GM04504 (cell line): ENCODE measurements at places on chromosomes 12 and 14.

DNA sequence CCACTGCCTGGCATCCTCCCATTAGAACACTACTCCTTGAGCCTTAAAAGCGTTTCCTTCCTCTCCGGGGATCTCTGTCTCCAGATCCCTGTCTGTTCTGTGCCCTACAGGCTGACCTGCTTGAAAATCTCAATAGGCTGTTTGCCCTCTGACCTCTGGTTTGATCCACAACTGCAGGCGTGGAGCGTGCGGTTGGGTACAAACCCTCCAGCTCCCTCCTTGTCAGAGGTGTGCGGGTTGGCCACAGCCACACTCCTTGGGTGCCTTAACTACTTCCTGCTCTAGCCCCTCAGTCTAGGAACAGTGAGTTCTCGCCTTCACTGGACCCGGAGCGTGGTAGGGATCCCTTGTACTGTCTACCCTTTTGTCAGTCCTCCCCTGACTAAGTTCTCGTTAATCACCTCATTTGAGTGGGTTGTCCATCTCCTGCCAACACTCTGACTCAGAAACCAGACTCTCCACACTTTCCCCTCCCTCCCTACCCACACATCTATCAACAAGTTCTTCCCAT, 33.1 kb downstream of the CMKLR1 start:
- DNase-seq: peak; percentile 41

DNA sequence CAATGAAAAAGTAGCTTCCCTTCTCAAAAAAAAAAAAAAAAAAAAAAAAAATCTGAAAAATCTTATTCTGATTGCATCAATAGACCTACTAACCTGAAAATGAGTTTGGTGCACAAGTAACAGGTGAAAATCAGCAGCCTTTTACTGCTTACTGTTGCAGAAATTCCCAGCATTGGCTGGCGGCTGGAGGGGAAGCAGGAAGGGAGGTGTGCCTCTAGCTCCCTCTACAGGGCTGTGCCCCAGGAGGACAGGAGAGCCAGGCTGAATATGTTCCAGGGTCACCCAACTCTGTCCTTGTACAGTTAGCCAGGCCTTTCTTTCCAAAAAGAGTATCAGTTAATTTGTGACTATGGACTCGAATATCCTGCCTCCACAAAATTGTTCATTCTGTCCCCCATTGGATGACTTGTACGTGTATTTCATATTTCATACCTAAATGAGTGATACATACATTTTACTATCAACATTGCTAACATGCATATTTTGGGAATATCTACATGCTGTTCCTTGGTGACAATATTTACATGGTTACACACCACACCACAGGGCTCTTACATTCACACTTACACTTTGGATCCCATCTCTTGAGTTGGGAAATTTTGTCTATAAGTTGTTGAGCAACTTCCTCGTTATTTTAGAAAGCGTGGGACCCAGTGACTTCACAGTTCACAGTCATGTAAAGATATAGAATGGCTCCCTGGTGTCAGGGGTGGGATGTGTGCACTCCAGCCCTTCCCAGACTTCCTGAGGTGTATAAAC, 124.8 kb downstream of the SAMD4A start:
- DNase-seq: peak; percentile 53

DNA sequence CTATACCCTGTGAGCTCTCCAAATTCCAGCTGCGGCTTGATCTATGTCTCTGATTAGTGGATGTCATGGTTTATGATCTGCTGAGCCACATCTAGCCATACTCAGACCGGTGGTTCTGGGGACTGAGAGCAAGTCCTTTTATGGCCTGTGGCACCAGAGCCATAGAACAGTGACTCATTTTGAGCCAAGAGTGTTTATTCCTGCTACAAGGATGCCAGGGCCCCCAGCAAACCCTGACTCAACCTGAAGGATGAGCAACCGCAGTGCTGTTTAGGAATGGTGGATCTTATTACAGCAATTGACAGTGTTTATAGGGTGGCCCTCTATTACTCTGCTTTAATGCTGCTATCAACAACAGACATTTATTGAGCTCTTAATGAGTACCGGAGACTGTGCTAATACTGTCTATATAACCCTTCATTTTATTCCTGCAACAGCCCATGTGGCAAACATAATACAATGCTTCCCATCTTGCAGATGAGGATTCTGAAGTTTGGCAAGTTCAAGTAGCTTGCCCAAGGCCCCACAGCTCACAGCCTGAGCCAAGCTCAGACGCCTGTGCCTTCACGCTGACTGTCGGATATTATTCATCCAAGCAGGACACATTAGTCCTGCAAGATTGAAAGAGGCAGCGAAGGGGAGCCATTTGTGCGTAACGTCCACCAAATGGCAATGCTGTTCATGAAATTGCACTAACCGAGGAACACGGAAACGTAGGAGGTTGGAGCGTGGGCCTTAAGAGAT, 273.6 kb upstream of the PWP1 start:
- DNase-seq: peak; percentile 72

GRCh38 chr14:91119556-91120311, 5.9 kb downstream of the DGLUCY start:
- peak; percentile 58 for DNase-seq

DNA sequence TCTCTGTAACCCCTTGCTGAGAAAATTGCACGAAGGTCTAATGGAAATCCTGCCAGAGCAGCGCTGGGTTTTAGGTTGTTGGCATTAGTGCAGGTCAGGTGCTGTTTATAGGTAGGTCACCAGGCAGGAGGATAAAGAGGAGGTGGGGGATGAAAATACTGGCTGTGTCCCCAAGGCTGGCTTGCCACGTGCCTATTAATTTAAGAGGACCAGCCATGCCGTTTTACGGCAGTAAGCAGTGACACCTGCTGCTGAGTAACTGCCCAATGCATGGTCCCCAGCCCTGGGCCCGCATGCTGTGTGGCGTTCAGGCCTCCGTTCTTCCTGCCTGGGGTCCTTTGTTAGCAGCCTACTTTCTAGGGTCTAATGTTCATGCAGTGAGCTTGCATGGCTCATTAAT, 67.2 kb downstream of the WDR20 start:
- DNase-seq: no peak

DNA sequence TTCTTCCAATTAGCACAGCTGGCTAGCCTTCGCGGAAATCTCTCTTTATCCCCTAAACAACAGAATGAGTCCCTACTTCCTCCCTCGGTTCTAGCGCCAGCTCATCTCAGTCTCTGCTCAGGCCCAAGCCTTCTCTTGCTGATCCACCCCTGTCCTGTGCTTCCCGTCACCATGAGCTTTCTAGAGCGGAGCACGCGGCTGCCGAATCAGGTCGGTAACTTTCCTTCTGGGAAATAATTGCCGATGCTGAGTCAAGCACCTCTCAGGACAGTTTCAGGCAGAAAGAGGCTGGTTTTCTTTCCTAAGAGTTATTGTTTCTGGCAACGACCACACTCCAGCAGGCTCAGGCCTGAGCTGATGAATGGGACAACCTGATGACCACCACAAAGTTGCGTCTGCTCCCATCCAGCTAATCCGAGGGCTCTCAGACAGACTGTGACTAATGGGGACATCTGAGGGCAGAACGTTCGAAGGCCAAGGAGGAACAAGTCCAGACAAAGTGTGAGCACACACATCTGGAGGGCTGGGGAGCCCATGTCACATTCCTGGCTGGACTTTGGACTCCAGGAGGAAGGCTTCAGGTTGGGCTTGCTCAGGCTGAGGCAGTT, 13.6 kb upstream of the GPR68 start:
- peak; percentile 85 for DNase-seq

DNA sequence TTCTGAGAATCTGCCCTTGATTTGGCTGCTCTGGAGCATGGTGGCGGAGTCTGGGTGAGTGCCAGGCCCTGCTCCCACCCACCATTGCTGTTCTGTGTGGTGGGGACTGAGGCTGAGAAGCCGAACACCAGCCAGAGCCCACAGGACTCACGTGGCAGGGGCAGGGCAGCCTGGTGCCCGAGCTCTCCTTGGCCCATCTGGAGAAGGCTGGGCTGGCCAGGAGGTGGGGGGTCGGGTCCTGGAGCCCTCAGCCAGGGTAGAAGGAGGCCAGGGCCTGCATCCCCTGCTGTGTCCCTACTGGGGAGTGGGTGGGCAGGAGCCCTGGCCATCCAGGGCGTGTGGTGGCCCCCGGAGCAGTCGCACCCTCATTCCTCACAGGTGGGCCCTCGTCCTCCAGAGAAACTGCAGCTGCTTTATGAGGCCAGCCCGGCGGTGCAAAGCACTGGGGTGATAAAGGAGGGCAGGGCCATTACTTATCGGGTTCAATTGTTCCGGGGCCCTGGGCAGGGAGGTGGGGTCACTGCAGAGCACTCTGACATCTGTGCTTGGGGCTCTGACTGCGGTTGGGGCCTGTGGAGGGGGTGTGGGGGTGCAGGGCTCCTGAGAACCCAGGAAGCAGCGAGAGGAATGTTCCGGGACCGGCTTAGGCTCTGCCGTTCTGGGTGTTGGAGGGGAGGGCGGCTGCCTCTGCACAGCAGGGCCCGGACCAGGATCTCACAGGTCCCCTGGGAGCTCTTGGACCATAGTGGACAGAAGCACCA, 217.5 kb upstream of the C14orf180 start:
- DNase-seq: no peak

DNA sequence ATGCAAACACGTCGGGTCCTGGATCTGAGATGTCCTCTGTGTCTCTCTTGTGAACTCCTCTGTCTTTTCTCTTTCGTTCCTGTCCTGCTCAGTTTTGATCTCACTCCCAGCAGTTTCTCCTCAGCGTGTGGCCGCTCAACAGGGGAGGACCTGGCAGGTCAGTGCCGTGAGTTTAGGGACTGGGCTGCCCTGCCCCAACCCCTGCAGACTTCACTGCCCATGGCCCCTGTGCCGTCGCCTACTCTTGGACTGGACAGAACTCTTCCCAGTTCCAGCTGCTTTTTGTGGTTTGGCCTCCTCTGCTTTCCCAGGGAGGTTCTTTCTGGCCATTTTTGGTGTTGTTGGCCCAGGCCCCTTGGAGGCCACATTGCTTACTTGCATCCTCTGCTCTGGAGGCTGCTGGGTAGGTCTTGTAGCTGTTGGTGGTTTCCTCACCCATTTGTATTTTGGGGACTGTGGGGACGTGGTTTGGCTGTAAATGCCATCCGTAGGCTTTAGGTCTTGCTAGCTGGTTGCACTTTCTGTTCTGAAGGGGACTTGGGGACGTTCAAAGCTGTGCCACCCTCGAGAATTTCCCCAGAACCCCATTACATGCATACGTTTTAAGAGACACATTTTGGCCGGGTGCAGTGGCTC, 20.0 kb upstream of the DNAH10 start:
- no peak for DNase-seq

DNA sequence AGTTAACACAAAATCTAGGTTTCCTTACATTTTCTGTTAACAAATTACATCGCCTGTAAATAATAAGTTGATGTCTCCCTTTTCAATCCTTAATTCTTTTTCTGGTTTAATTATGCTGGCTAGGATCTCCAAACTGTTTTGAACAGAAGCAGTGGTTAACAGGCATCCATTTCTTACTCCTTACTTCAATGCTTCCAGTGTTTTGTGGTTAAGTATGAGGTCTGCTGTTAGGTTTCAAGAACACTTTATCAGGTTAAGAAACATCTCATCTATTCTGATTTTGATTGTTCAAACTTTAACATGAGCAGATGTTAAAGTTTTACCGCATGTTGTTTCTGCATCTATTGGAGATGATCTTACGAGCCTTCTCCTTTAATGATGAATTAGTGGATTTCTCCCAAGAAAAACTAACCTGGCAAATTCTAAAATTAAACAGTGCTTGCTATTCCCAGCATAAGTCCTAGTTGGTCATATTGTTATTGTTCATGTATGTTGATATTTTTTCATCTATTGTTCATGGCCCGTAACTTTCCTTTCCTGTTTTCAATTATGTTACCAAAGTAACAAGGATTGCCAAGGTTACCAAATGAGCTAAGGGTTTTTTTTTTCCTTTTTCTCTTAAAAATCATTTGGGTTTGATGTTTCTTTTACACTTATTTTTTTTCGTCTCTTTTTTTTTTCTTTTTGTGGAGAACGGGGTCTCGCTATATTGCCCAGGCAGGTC, 33.4 kb downstream of the POLE start:
- DNase-seq: no peak

DNA sequence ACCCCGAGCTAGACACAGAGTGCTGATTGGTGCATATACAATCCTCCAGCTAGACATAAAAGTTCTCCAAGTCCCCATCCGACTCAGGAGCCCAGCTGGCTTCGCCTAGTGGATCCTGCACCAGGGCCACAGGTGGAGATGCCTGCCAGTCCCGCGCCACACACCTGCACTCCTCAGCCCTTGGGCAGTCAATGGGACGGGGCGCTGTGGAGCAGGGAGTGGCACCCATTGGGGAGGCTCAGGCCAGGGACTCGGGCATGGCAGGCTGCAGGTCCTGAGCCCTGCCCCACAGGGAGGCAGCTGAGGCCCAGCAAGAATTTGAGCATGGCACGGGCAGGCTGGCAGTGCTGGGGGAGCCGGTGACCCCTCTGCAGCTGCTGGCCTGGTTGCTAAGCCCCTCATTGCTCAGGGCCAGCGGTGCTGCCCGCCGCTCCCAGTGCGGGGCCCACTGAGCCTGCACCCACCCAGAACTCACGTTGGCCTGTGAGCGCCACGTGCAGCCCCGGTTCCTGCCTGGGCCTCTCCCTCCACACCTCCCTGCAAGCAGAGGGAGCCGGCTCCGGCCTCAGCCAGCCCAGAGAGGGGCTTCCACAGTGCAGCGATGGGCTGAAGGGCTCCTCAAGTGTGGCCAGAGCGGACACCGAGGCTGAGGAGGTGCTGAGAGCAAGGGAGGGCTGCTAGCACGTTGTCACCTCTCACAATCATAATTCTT, 136.7 kb downstream of the PAWR start:
- no peak for DNase-seq

DNA sequence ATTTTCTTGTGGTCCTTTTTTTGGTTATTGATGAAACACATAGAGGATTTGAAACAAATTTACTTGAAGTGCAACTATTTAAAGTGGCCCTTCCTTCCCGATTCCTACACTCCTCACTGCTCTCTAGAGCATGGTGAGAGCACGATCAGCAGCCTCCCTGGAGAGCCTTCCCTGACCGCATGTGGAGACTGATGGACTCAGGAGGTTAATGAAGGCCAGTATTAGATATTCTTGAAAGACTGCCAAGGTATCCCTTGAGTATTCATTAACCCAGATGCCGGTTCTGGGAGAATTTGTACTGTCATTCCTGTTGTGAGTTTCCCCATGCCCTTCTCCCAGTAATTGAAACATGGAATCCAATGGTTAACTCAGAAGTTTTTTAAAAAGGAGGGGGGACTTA, 102.8 kb upstream of the FGD4 start:
- no peak for DNase-seq

GRCh38 chr12:133106253-133106652, 23.8 kb downstream of the ZNF891 start:
- DNase-seq: no peak

GRCh38 chr12:132130690-132131089, 13.4 kb downstream of the DDX51 start:
- no peak for DNase-seq

DNA sequence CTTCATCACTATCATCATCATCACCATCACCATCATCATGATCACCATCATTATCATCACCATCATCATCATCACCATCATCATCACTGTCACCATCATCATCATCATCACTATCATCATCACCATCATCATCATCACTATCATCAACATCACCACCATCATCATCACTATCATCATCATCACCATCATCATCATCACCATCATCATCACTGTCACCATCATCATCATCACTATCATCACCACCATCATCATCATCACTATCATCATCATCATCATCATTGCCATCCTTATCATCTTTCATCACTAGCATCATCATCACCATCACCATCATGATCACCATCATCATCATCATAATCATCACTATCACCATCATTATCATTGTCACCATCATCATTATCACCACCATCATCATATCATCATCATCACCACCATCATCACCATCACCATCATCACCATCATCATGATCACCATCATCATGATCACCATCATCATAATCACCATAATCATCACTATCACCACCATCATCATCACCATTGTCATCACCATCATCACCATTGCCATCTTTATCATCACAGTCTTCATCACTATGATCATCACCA, 38.1 kb downstream of the SVOP start:
- DNase-seq: no peak
